SK-MEL-5 (cell line): ENCODE measurements at places on chromosomes 6 and 20. TPM values are rescaled to one million over a fixed set of nuclear protein-coding genes. Genes with fewer than 3 reads are reported as not detected.

Gene FOXF2
- total RNA-seq, result 3.8 and 6.0 TPM in 2 replicates

Gene SLC16A10
- 5.9 and 7.3 TPM in 2 replicates for total RNA-seq

Gene ANKRD66
- not detected in 2 replicates for total RNA-seq

Gene ZCCHC3
- 25.5 and 29.7 TPM in 2 replicates for total RNA-seq

GRCh38 chr20:4318891-4319290 is 303.5 kb upstream of the RNF24 start:
- DNase-seq, result no peak

DNA sequence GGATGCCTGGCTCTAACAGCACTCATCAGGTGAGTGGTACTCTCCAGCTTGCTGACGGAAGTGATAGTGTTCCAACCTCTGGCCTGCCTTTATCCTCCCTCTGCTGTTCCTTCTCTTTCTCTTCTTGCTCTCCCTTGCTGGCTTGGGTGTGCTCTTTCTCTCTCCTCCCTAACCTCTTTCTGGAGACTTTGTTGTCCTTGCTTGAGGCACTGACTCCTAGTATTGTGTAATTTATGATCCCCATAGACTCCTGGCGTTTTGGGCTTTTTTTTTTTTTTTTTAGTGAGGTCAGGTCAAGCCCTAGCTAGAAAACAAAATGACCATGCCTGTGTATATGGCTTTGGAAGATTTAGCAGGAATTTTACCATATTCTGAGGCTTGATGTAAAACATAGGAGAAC is 84.7 kb upstream of the MRAP2 start:
- no peak for DNase-seq

DNA sequence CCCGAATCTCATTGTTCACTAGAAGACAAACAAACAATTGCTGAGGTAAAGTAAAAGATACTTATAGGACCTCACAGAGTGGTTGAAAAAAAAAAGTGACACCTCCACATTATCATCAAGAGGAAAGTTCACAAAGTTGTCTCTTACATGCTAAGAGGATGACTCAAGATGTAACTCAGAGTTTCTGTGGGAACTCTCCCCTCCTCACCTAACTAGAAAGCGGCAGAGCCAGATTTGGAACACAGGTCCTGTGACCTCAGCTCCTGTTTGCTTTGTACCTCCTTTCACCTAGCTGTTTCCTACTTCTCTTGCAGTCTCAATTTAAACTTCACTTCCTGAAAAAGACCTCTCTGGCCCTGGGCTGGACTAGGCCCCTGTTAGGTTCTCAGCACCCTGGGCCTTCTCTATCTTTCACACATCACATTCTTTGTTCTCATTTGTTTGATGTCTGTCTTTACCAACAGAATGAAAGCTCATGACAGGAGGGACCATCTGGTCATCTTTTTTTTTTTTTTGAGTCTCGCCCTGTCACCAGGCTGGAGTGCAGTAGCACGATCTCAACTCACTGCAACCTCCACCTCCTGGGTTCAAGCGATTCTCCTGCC is 60.8 kb downstream of the CD24 start:
- no peak for DNase-seq

DNA sequence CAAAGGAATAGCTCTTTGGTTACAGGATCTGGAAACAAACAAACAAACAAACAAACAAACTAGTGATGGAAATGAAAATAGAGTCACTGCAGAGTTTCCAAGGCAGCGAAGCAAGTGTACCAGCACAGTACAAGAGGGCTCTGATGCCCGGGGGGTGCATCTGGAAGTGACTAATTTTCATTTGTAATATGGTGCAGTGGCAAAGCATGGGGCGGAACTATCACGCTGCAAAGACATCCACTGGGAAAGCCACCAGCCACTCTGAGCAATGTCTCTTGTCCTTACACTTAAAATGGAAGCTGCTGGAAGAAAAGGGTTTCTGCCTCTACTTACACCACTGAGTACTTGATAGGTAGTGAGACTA is 44.4 kb upstream of the NEDD9 start:
- no peak for DNase-seq

GRCh38 chr6:139371421-139372203 is 2.8 kb downstream of the CITED2 start:
- DNase-seq, result no peak

DNA sequence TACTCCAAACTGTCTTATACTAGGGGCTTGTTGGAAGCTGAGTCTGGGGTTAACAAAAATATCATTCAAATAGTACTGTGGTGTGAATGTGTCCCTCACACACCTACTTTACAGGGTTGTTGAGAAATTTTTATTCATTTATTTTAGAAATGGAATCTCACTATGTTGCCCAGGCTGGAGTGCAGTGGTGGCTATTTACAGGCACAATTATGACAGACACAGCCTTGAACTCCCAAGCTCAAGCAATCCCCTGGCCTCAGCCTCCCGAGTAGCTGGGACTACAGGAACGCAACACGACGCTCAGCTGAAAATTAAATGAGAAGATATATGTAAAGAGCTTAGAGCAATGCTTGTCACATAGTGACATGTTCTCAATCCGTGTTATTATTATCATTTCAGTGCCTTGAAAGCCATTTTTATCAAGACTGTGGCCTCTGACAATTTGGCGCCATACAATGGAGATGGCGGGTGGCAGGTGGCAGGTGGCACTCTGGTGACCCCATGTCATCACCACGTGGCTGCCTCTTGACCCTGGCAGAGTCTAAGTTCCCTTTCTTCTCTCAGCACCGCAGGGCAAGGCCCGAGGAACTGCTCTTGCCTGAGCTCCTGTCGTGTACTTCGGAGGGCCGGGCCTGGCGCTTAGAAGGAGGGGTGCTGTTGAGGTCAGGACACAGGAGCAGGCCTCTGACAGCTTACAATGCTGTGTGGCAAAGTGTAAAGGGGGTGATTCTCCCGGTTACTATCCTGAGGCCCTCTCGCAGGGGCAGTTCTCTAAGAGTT is 64.5 kb downstream of the STX11 start:
- no peak for DNase-seq
